NCI-H1048 (cell line): ENCODE measurements at places on chromosomes 7 and 10.

- DNase-seq = no peak
Observed at GRCh38 chr7:4299431-4299830, 382.7 kb upstream of the FOXK1 start.

DNA sequence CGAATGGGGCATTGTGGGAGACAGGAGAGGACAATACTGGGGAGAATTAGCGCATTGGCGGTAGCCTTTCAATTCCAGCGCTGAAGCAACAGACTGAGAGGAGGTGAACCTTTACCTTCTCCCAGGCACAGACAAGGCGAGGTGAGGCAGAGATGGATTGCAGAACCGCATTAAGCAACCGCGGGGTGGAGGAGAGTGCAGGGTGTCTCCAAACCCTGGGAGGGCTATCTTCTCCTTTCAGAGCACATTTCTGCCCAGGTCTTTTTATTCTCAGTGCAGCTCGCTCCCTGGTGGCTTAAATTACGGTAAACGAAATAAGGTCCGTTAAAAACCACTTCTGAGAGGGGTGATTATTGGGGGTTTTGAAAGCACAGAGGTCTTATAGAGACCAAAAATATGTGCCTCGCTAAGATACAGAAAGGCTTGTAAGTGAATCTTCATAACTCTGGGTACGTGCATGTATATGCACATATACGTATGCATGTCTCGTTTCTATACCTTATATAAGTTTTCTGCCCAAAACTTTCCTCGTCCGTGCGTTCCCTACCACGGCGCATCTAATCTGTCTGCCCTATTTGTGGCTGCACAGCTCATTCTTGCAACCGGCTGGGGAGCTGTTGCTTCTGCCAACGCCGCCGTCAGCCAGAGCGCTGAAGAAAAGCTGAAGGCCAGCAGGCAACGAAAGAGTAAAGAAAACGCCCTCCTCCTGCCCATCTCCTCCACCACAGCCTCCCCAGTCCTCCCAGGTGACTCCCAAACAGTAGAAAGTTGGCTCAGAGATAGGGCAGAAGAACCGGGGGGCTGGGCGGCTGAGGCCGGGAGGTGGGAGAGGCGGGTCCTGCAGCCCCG, 895 bp upstream of the ZNF804B start:
- no peak for DNase-seq

GRCh38 chr7:30464231-30464671, 14.3 kb downstream of the NOD1 start:
- DNase-seq = no peak

GRCh38 chr7:137985253-137985896, 16.5 kb downstream of the CREB3L2 start:
- no peak for DNase-seq

- DNase-seq = no peak
Observed at GRCh38 chr7:155874411-155874810, 62.1 kb upstream of the SHH start.

DNA sequence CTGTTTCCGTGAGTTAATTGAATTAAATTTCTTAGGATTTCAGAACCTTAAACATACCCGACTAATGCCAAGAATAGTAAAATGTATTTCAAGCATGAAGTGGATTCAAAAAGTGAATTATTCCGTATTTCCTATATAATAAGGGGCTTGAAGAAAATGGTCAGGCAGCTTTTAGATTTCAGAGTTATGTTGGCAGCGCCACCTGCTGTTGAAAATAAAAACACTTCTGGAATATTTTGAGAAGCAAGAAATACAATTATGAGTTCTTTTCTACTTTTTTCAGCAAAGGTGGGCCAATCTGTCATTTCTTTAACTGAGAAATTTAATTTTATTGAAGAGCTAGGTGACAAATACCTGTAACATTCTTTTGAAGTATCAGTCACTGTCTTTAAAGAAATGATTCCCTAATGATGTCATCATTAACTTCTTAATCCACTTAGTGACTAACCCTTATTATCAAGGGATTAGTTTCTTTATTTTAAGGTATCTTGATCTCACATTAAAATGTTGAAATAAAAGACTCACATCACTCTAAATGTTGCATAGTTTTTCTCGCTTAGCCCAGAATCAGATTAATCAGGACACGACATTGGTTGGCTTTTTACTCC, 36.6 kb upstream of the AGR3 start:
- no peak for DNase-seq

DNA sequence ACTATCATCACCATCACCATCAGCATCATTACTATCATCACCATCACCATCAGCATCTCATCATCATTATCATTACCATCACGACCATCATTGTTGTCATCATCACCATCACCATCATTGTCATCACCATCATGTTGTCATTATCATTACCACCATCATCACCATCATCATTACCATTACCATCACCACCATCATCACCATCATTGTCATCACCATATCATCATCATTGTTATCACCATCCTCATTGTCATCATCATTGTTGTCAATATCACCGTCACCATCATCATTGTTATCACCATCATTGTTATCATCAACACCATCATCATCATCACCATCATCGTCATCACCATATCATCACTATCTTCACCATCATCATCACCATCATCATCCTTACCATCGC, 124.3 kb downstream of the PTPRN2 start:
- no peak for DNase-seq

- no peak for DNase-seq
Observed at GRCh38 chr10:22053048-22053447, 49.5 kb upstream of the DNAJC1 start.

GRCh38 chr7:65980478-65981250, 1.3 kb downstream of the GUSB start:
- DNase-seq = no peak

- no peak for DNase-seq
Observed at GRCh38 chr10:84184517-84184916, 9.8 kb upstream of the CDHR1 start.

DNA sequence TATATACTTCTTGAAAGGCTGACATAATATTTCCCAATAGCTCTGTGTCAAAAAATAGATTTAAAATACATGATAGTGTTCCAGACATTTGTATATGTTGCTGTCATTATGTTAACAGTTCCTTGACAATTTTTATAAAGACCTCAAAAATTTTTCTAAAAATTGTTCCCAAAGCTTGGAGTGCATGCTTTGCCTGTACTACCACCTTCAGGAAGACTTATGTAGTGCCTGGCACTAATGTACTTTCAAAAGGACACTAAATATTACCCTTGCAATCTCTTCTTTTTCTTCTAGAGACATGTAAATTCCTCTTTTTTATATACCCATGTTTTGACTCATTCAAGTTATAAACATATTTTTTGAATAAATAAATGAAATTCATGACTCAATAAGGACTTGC, 48.0 kb upstream of the SP8 start:
- DNase-seq = no peak
